ENCODE measurements at places on chromosomes 4 and X. TPM values are rescaled to one million over a fixed set of nuclear protein-coding genes. Genes with fewer than 3 reads are reported as not detected.

CFAP47 gene
- total RNA-seq = not detected

TMSB15C gene
- 3.1 TPM for total RNA-seq

DNA sequence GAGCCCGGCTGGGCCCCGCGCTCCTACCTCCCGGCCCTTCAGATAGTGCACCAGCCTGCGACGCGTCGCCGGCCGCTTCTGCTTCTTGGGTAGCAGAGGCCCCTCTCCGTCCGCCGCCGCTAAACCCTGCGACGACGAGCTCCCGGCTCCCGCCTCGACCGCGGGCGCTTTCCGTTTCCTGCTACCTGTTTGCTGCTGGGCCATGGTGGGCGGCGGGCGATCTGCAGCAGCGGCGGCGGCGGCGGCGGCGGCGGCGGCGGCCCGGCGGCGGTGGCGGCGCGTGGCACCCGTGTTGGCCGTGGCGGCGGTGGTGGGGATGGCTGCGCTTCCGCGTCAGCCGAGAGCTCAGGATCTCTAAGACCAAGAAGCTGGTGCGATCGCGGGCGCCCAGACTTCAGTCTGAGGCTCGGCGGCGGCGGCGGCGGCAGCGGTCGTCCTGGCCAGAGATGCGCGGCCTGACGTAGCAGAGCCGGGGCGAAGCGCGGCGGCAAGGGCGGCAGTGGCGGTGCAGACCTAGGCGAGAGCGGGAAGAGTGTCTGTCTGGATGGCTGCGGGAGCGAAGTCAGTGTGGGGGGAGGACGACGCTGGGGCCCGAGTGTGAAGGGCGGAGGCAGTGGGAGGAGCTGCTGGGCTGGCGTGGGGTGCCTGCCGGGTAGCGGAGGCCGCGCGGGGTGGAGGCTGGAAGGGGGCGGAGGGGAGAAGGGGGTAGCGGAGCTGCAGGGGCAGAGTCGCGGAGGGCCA is at the start of gene DCAF12L2:
Gene DCAF12L2 (minus strand): TSS at position 569 of the 741 bp plus-strand sequence. CDS start 365 bp downstream, at position 204.
- DNase-seq = no peak
- peaks cover 4% of the 10 kb centered on the region for H3K27me3 ChIP-seq
- peak within 1 kb of the TSS; percentile 54 for H3K4me3 ChIP-seq
- H3K36me3 ChIP-seq = no peaks in the 10 kb centered on the region
- no peak within 1 kb of the TSS for H3K27ac ChIP-seq

DNA sequence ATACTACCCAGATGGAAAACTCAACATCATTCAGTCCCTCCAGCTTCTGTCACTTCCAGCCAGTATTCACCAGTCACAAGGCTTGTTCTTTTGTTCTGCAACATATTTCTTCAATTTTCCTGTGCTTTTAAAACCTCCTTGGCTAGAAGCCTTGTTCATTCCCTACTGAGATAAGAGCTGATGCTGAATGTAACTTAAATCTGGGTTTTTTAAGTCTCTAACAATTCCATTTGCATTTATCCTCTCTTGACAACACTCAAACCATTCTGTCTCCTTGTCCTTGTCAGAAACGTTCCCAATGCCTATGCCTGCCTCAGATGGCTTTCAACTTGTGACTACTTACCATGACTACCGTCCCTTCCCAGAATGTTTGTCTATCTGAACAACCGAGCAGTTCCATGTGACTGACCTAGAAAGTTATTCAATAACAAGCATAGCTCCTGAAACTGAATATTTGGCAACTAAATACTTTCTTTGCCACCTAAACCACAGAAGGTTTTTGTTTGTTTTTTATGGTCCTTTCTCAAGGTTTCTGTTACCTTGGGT is 682.9 kb upstream of the GALNTL6 start:
- H3K27ac ChIP-seq = no peak overlapping the region
- no peaks in the 10 kb centered on the region for H3K4me1 ChIP-seq
- H3K4me3 ChIP-seq = no peak overlapping the region
- no peaks in the 10 kb centered on the region for H3K27me3 ChIP-seq
- H3K36me3 ChIP-seq = no peaks in the 10 kb centered on the region

DNA sequence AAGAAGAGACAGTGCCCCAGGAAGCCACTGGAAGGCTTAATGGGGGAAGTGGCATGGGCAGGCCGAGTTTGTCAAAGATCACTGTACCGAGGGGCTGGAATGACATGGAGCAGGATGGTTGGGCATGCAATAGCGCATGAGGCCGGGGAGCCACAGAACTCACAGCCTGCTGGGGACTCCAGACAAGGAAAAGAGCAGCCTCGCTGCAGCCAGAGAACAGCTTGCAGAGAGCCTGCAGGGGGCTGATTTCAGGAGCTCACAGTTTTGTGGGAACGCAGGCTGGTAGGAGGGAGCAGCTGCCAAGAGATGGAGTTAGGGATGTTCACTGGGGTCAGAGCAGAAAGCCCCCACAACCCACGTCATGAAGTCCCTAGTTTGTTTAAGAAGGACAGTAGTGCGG is 45.4 kb downstream of the STOX2 start:
- no peak overlapping the region for H3K27ac ChIP-seq
- H3K27me3 ChIP-seq = peaks cover 2% of the 10 kb centered on the region
- no peaks in the 10 kb centered on the region for H3K36me3 ChIP-seq

SLC10A4 gene
- total RNA-seq = not detected

- no peaks in the 10 kb centered on the region for H3K4me1 ChIP-seq
- no peaks in the 10 kb centered on the region for H3K27me3 ChIP-seq
- no peak for DNase-seq
- no peak overlapping the region for H3K27ac ChIP-seq
- H3K36me3 ChIP-seq = no peaks in the 10 kb centered on the region
These were observed 161.2 kb downstream of the STK32B start for GRCh38 chr4:5212255-5213013.

GPR173 gene
- total RNA-seq = not detected

DNA sequence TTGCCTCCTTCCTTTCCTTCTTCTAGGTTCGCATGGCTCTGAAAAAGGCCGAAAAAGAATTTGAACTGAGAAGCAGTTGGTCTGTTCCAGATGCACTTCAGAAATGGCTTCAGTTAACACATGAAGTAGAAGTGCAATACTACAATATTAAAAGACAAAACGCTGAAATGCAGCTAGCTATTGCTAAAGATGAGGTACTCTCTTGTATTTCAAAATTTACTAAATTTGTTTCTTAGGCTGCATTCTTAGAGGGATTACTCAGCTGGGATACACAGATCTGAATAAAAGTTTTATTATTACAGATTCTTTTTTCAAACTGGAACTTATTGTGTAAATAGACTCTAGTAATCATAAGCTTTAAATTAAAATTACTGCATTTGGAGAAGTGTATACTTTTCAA is 146.9 kb downstream of the STIM2 start:
- peaks cover 26% of the 10 kb centered on the region for H3K4me1 ChIP-seq
- H3K36me3 ChIP-seq = peaks cover 29% of the 10 kb centered on the region

DNA sequence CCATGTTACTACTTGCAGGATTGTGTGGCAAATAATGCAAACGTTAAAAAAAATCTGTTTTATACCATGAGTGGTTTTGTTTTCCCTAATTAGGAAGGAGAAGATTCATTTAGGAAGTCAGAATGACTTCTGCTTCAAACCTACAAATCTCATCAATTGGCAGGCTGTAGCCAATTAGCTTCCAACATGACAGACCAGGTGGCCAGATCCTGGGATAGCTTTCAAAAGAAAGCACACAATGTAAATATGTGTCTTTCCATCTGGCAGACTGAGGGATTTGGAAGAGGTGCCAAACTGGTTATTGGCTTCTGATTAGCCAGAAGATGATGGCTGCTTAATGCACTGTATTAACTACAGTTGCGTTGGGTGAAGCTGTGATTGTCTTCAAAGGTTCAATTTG is 432.8 kb downstream of the ANKRD50 start:
- DNase-seq = no peak
- H3K36me3 ChIP-seq = no peaks in the 10 kb centered on the region
- H3K27ac ChIP-seq = no peak overlapping the region
- no peaks in the 10 kb centered on the region for H3K4me1 ChIP-seq

DNA sequence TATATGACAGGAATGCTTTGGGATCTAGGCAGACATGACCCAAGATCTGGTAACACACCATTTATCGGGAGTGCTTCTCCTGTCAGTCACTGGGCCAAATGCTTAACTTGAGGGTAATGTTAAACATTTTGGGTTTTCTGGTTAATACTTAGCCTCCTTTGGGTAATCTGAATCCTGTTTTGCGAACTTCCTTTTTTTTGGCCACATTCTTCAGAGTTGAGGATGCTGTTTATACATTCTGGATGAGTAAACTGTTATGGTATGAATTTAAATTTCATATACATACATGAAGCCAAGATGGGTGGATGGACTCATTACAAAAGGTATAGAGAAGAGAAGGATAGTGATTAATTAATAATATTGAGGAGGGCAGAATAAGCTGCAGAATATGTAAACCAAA is 36.1 kb downstream of the MID1IP1 start:
- H3K4me1 ChIP-seq = no peaks in the 10 kb centered on the region
- no peak for DNase-seq
- H3K27ac ChIP-seq = no peak overlapping the region
- H3K36me3 ChIP-seq = no peaks in the 10 kb centered on the region

PCDH19 gene
- total RNA-seq = not detected

GRCh38 chr4:30601070-30601865 is 118.9 kb upstream of the PCDH7 start:
- no peaks in the 10 kb centered on the region for H3K27me3 ChIP-seq
- H3K36me3 ChIP-seq = no peaks in the 10 kb centered on the region
- no peaks in the 10 kb centered on the region for H3K4me1 ChIP-seq
- H3K4me3 ChIP-seq = no peak overlapping the region

GRCh38 chr4:153725136-153725830 is 34.5 kb downstream of the RNF175 start:
- no peak overlapping the region for H3K4me3 ChIP-seq
- H3K27ac ChIP-seq = no peak overlapping the region
- H3K36me3 ChIP-seq = no peaks in the 10 kb centered on the region
- H3K27me3 ChIP-seq = peaks cover 21% of the 10 kb centered on the region
- DNase-seq = no peak
- H3K4me1 ChIP-seq = no peaks in the 10 kb centered on the region

- DNase-seq = no peak
- no peak overlapping the region for H3K27ac ChIP-seq
- peaks cover 6% of the 10 kb centered on the region for H3K27me3 ChIP-seq
- H3K36me3 ChIP-seq = no peaks in the 10 kb centered on the region
These were observed 206.3 kb downstream of the CBR4 start for GRCh38 chr4:168803732-168804131.

GRCh38 chrX:71534773-71535544 is 2.1 kb downstream of the OGT start:
- H3K27ac ChIP-seq = peak overlapping the region; percentile 99
- peak overlapping the region; percentile 100 for H3K4me3 ChIP-seq
- H3K27me3 ChIP-seq = no peaks in the 10 kb centered on the region

ZAR1 gene
- not detected for total RNA-seq

TMEM156 gene
- total RNA-seq = 25.9 TPM

HTR2C gene
- total RNA-seq = not detected

GRCh38 chrX:44765556-44765955 is 78.3 kb upstream of the DUSP21 start:
- no peak overlapping the region for H3K27ac ChIP-seq
- no peak overlapping the region for H3K4me3 ChIP-seq
- no peaks in the 10 kb centered on the region for H3K4me1 ChIP-seq
- H3K36me3 ChIP-seq = no peaks in the 10 kb centered on the region

ANOS1 gene
- total RNA-seq = not detected

SSX4B gene
- not detected for total RNA-seq

DGKK gene
- not detected for total RNA-seq

GRCh38 chrX:129659141-129659540 is 4.4 kb upstream of the APLN start:
- H3K36me3 ChIP-seq = no peaks in the 10 kb centered on the region
- H3K27me3 ChIP-seq = peaks cover 20% of the 10 kb centered on the region
- H3K4me3 ChIP-seq = no peak overlapping the region
- peaks cover 8% of the 10 kb centered on the region for H3K4me1 ChIP-seq
- no peak for DNase-seq

CWH43 gene
- total RNA-seq = not detected

- H3K27me3 ChIP-seq = no peaks in the 10 kb centered on the region
- peaks cover 38% of the 10 kb centered on the region for H3K36me3 ChIP-seq
- peak overlapping the region; percentile 65 for H3K4me3 ChIP-seq
- H3K27ac ChIP-seq = peak overlapping the region; percentile 88
- DNase-seq = peak; percentile 78
- H3K4me1 ChIP-seq = peaks cover 29% of the 10 kb centered on the region
These were observed 28.8 kb downstream of the ATP8A1 start for GRCh38 chr4:42627885-42628646.

- no peak for DNase-seq
- H3K4me1 ChIP-seq = peaks cover 3% of the 10 kb centered on the region
- H3K4me3 ChIP-seq = no peak overlapping the region
- H3K27ac ChIP-seq = no peak overlapping the region
- peaks cover 2% of the 10 kb centered on the region for H3K27me3 ChIP-seq
- no peaks in the 10 kb centered on the region for H3K36me3 ChIP-seq
These were observed 41.1 kb upstream of the PDK3 start for GRCh38 chrX:24423960-24424359.

DNA sequence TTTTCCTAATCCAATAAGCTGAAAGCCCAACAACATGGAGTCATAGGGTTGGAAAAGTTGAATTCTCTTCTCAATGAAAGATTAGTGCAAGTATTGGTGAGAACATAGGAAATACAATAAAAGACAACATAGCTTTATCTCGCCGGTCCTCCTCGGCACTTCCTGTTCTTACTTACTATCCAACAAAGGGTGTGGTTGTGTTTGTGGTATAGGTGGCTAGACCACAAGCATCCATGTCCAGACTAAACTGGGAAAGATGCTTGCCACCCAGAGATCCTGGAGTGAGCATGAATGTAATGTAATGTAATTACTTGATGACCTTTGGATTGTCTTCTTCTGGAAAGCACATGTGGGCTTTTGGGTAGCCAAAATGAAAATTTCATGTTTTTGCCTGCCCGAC is 223.8 kb downstream of the CPE start:
- no peaks in the 10 kb centered on the region for H3K36me3 ChIP-seq
- no peak overlapping the region for H3K4me3 ChIP-seq
- no peaks in the 10 kb centered on the region for H3K4me1 ChIP-seq
- no peak overlapping the region for H3K27ac ChIP-seq

DNA sequence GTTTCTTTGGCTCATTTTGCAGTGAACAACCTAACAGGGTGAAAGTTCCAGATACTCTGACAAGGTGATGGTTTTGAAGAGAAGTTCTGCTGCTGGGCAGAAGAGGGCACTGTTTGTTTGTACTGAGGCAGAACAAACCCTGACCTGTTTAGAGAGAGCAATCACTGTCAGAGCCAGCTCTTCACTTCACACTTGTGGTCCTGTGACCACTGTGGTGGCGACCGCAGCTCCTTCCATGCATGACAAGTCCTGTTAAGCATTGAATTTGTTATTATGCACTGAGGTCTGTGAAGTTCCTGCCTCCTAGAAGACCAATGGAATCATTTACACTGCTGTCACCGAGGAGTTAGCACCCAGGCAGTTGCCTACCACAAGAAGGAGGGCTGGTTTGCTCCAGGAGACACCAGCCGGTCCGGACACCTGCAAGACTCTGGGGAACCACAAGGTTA is 86.6 kb downstream of the ZNF330 start:
- peaks cover 5% of the 10 kb centered on the region for H3K4me1 ChIP-seq
- H3K36me3 ChIP-seq = no peaks in the 10 kb centered on the region
- no peak overlapping the region for H3K4me3 ChIP-seq
- DNase-seq = peak; percentile 87
- peaks cover 10% of the 10 kb centered on the region for H3K27me3 ChIP-seq

Data from activated CD4-positive, alpha-beta T cell treated with anti-CD3 and anti-CD28 coated beads, Interleukin-2, amount 10 ng/mL, durations not matched to agents 24 days and 14 days (primary cell).